Karpas-422 (cell line): ENCODE measurements at places on chromosomes 13 and 19. TPM values are rescaled to one million over a fixed set of nuclear protein-coding genes. Genes with fewer than 3 reads are reported as not detected.
A peak's percentile ranks its signal among the peaks of the same experiment; 100 is the strongest.

Gene FPR3
- total RNA-seq: not detected in 2 replicates

Gene SIGLEC5
- total RNA-seq: not detected in 2 replicates

Gene ATXN8OS
- not detected in 2 replicates for total RNA-seq

Gene CYP4F8
- total RNA-seq: not detected in 2 replicates

Gene RNF17
- not detected in 2 replicates for total RNA-seq

Gene TINCR
- total RNA-seq: 0.04 TPM in 1 of 2 replicates, not detected in the other

Gene ADPRHL1
- 8.9 and 10.2 TPM in 2 replicates for total RNA-seq

Gene PODNL1
- total RNA-seq: not detected in 2 replicates

DNA sequence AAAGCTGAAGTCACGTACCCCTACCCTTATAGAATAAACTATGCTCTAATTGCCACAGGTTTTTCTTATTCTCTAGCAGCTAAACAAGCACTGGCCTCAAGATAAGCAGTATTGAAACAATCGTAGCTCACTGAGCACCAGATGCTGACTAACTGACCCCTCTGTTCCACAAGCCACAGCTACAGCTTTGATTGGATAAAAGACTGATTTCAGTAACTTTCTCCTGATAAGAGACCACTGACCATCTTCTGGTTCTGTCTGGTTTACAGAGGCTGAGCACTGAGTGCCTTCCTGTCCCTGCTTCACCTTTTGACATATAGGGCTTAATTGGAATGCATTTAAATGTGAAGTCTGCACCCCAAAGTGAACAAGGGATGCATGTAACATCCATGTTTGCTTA, 8.4 kb upstream of the RAP2A start:
- DNase-seq: no peak

GRCh38 chr19:30314056-30314804, 58.0 kb upstream of the ZNF536 start:
- DNase-seq: peak; percentile 94

DNA sequence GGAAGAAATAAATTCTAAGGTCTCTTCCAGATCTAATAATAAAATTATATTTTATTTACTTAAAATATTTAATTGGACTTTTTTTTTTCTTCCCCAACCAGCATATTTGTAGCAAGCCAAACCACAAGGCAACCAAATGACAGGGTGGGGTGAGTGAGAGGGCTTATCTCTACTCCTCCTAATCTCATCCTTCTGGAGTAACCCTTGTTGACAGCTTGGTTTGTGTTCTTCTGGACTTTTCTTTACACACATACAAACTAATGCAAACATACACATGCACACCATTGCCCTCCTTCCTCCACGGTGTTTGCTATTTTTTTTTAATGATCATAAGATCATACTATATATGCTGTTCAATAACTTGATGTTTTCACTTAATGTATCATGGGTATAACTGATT, 383.1 kb downstream of the DLEU7 start:
- peak; percentile 40 for DNase-seq

- DNase-seq: no peak
Measured at GRCh38 chr13:111594606-111595005, 274.2 kb downstream of the TEX29 start.

- no peak for DNase-seq
Measured at GRCh38 chr13:29810145-29810742, 40.2 kb downstream of the UBL3 start.

DNA sequence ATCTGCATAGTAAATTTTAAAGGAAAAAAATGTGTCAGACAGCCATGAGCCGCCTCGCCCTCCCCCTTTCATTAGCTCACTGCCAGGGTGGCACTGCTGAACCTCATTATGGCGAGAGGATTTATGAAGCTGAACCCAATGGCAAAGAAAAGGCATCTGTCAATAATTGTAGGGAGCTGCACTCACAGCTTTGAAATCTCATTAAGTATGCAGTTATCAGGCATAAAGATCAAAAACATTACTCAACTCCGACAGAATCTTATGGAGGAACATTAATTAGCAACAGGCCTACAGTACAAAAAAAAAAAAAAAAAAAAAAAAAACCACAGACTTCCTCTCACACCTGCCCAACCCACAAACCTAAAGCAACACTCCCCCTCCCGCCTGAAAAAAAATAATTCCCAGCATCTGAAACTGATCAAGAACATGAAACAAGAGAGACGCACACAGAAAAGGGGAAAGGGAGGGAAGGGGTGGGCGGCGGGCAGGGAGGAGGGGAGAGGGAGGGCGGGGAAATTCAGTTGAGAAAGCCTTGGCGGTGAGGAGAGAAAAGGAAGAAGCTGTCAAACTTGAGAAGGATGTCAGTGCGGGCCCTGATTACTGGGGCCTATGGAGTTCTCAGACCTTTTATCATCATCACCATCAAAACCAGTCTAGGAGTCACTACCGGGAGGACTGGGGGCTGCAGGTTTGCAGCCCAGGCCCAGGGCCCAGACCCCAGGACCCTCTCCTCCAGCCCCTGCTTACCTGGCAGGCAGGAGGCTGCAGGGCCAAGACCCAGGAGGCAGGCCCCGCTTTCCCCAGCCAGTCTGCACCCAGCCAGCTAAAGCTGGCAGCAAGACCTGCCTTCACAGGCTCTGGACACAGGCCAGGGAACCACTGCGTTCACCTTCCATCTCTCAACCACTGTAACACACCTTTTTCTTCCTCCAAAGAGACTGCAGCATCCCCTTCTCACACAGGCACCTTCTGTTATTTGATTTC, 8.9 kb downstream of the TSHZ3 start:
- no peak for DNase-seq

- no peak for DNase-seq
Measured at GRCh38 chr19:44587963-44588770, 25.2 kb upstream of the IGSF23 start.

DNA sequence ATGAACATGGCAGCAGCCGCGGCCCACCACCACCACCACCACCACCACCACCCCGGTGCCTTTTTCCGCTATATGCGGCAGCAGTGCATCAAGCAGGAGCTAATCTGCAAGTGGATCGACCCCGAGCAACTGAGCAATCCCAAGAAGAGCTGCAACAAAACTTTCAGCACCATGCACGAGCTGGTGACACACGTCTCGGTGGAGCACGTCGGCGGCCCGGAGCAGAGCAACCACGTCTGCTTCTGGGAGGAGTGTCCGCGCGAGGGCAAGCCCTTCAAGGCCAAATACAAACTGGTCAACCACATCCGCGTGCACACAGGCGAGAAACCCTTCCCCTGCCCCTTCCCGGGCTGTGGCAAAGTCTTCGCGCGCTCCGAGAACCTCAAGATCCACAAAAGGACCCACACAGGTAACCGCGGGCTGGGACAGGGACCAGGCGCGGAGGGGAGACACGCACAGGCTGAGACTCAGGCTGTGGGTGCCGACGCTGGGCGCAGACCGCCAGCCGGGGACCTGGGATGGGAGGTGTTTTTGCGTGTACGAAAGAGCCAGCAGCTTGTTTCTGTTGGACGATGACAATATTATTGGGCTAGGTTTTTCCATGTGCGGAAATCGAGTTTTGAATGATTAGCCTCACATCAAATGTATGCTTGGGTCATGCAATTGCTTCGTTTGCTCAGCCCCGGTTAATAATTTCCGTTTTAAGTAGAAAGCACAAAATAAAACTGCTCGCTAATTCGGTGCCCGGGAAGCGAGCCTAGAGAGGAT, 1.3 kb downstream of the ZIC2 start:
- no peak for DNase-seq

- DNase-seq: no peak
Measured at GRCh38 chr13:83498481-83499190, 383.6 kb downstream of the SLITRK1 start.

GRCh38 chr19:55590617-55591016, 8.7 kb downstream of the FIZ1 start:
- peak; percentile 92 for DNase-seq

GRCh38 chr13:28477709-28477973, 17.3 kb downstream of the FLT1 start:
- no peak for DNase-seq

DNA sequence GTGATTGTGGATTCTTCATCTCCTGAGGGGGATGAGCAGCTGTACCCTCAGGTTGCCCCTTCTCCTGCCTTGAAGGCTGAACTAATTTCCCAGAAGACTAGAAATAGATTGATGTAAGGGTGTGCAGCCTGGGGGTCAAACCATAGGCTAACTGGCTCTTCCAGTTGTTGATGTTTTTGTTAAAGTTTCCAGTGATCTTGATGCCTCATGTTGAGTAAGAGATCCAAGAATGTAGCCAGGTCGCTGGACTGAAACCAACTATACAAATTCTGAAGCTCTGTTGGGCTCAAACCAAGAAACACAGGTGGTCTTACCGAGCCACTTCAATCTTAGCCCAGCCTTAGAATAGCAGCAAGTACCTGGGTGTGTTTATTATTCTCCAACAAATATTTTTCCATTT, 391.8 kb downstream of the KLF5 start:
- DNase-seq: no peak

DNA sequence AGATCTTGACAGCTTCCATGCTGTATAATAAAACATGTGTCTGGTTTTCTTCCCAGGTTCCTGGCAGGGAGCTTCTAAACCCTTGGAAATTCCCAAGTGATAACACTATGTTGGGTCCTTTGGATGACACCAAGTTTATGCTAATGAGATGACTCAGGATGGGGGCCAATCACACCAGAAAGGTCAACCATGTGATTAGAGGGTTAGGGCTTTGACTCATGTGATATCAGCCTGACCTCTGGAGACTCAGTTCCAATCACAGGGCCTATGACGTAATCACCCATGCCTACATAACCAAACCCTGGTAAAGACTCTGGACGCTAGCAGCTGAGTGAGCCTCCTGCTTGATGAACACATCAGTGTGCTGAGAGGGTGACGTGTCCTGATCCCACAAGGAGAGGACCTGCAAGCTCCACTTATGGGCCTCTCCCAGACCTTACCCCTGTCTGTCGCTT, 203.6 kb downstream of the DCLK1 start:
- DNase-seq: no peak

DNA sequence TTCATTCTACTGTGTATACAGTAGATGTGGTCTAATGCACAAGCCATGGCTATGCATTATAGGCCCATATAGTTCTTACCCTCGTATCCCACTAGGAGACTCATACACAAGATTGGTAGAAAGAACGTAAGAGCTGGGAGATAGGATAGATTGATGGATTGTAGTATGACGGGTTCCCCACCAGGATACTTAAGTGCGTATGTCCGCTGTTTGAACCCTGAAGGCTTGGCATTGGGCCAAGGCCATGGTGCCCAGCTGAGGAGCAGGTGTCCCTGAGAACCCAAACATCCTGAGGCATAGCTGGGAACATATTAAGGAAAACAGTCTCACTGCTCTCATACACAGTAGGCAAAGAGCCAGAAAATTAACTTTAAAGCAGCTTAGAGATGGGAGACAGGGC, 617.5 kb upstream of the KLF12 start:
- DNase-seq: no peak

DNA sequence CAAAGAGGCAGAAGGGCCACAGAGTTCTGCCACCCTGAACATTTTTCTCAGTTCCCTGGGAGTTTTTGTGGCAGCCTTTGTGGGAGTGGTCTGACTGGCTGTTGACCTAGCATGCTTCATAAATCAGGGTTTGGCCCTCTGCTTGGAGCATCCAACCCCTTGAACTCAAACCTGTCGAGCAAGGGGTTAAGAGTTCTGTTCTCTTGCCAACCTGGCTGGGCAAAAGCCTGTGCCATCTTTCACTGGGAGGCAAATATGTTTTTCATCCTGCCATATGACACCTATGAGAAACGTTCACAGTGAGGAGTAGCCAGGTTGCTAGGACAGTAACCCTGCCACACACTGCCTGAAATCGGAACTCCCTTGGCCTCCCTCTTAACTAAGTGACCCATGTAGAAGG, 7.7 kb upstream of the TEX26 start:
- DNase-seq: no peak

GRCh38 chr19:28508666-28509065, 704.3 kb downstream of the UQCRFS1 start:
- DNase-seq: no peak
